ENCODE measurements at places on chromosomes 5 and 9.

GRCh38 chr9:37363124-37363523 is 59.4 kb upstream of the GRHPR start:
- no peak for DNase-seq

- DNase-seq: no peak
Observed at GRCh38 chr9:108546215-108546614, 309.6 kb downstream of the ACTL7B start.

DNA sequence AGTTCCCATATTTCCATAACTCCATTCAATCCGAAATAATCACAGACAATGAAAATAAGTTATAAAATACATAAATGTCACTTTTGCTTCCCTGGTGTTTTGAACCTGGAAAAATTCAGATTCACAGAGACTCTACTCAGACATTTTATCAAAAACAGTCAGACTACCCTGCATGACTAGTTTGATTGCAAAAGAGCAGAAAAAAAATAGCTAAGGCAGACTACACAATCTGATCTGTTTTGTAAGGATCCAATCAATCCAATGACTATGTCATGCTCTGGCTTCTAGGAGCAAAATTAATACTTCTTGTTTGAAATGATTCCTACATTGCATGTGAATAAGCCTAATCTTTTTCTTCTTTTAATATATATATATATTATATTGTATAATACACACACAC is 1262.6 kb downstream of the EFNA5 start:
- no peak for DNase-seq

GRCh38 chr5:96808868-96809558 is 1.3 kb upstream of the ERAP1 start:
- DNase-seq: no peak

GRCh38 chr5:355379-355935 is 33.9 kb downstream of the AHRR start:
- no peak for DNase-seq

GRCh38 chr5:218457-219291 is 554 bp downstream of the SDHA start:
- no peak for DNase-seq

DNA sequence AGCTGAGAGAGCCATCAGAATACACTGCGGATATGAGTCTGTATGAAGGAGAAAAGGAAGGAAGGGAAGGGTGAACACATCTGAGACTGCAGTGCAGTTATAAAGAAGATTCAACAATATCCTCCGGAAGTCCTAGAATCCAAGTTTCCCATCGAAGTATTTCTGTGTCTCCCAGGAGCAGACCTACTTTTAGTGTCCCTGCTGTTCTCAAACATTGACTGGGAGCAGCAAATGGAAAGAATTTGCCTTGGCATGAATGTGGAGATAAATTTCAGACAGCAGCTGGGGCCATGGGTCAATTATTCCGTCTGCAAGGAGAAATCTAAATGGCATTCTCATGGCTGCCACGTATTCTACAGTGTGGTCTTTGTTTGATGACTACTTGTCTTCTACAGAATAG is 478.1 kb upstream of the SMC2 start:
- no peak for DNase-seq

DNA sequence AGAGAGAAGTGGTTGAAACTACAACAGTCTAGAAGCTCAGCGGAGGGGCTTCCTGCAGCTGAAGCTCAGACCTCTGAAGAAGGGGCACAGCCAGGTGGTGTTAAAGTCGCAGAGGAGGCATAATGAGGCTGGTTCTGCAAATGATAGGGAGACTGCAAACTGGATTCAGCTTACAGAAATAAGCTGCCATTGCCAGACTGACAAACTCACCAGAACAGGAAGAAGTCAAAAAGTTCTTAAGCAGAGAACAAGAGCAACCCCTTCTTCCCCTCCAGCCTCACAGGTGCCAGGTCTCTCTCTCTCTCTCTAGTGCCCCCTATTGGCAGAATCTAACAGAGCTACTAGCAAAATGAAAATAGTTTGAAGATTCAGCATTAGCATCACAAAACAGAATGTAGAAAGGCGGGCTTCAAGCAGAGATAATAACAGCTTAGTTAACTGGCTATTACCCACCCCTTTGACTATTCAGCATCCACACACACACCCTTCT is 76.7 kb downstream of the GRAMD2B start:
- peak; percentile 24 for DNase-seq

- DNase-seq: peak; percentile 12
Observed at GRCh38 chr9:2181792-2182191, 166.6 kb downstream of the SMARCA2 start.

- no peak for DNase-seq
Observed at GRCh38 chr5:127275641-127276193, 14.9 kb upstream of the MEGF10 start.

DNA sequence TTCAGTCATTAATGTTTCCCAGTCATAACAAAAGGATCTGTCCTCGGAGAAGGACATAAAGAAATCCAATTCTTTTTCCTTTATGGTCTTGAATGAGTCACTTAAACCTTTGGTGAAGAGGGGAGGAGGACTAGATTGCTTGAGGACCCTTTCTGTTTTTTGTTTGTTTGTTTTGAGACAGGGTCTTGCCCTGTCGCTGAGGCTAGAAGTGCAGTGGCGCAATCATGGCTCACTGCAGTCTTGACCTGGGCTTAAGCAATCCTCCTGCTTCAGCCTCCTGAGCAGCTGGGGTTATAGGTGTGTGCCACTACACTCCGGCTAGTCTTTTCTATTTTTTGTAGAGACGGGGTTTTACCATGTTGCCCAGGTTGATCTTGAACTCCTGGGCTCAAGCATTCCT is 12.3 kb downstream of the TIGD6 start:
- DNase-seq: no peak

All from HCT116 (cell line).